ENCODE measurements at places on chromosomes 6 and 20.

GRCh38 chr6:146154197-146154596, 125.3 kb downstream of the GRM1 start:
- no peak for DNase-seq

DNA sequence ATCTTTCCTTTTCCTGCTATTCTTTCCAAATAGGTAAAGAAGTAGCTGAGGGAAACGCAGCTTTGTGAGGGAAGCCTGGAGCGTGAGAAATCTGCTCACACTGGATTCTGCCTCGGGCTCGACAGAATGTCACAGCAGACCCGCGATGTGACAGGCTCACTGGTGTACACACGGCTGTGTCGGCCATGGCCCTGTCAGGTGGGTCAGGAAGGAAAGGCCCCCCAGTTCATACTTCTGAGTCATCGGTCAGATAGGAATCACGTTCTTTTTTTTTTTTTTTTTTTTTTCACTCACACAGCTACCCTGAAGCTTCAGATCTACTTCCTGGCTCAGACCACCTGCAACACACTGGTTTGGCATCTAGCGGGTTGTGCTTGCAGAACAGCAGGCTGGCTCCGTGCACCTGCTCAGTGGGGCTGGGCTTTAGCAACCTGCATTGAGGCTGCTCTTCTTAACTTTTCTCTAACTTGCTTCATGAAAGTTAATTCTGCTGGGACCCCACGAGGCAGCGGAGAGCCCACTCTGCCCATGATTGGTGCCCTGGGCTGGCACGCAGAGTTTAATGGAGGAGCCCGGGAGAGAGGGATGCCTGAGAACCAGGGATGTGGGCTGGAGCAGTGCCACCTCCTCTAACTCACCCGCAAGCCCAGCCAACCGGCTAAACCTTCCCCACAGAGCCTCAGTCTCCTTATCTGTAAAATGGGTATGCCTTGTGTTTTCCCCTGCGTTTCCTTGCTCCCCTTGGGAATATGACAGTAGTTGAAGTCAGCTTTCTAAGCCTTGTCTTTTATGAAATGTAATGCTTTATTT, 61.5 kb upstream of the FNDC1 start:
- DNase-seq = peak; percentile 18

GRCh38 chr6:47162793-47163192, 120.7 kb upstream of the ADGRF1 start:
- no peak for DNase-seq

DNA sequence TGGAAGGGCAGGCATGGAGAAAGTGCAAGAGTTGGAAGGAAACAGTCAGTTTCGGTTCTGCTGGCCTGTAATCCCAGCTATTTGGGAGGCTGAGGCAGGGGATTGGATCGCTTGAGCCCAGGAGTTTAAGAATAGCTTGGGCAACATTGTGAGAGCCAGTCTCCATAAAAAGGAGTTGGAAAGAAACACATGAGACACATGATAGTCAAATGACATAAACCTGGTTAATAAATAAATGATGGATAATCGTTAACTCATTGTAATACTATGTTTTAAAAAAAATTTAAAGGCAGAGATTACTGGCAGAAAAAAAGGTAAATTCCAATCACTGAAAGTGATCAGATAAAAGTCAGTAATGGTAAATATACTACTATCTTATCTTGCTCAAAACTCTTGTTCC, 37.2 kb upstream of the PHACTR1 start:
- no peak for DNase-seq

DNA sequence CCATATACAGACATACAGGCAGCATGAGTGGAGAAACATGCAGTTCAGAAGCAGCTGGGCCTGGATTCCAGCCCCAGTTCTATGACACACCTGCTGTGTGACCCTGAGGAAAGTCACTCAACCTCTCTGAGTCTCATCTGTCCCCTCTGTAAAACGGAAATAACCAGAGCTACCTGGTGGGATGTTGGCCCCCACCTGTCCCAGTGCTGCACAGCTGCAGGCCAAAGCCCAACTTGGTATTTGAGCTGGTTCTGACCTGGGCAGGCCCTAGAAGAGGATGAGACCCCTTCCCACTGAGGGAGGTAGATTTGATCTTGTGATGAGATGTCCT, 55.5 kb downstream of the PPP1R16B start:
- DNase-seq = no peak

- DNase-seq = no peak
Measured at GRCh38 chr20:17100506-17100905, 126.3 kb upstream of the PCSK2 start.

DNA sequence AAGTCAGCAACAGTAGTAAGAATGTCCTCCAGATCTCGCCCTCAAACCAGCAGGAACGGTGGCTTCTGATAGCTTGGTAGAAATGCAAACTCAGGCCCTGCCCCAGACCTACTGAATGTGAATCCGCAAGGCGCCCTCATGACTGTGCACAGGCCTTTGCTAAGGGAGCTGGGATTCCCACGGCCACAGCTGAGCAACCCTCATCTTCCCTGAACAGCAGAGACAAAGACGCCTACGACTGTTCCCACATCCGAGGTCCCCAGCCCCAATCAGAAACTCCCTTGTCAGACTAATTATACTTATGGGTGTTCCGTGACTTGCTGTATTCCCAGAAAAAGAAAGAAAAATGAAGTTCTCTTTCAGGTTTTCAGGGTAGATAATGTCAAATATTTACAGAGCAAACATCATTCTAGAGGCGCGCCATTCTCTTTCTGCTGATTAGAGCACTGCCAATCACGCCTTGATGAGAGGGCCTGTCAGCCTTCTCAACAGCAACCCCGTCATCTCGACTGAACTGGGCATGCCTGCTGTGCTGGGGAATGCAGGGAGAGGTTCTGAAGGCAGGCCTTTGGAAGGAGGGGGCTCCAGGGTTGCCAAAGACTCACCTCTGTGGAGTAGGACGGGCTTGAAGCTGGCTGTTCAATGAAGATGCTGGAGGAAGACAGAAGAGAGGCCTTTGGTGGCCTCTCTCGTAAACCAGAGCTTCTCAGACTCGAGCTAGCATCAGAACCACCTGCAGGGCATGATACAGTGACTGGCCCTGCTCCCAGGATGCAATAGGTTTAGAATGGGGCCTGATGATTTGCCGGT, 79.9 kb downstream of the ZNF217 start:
- no peak for DNase-seq

DNA sequence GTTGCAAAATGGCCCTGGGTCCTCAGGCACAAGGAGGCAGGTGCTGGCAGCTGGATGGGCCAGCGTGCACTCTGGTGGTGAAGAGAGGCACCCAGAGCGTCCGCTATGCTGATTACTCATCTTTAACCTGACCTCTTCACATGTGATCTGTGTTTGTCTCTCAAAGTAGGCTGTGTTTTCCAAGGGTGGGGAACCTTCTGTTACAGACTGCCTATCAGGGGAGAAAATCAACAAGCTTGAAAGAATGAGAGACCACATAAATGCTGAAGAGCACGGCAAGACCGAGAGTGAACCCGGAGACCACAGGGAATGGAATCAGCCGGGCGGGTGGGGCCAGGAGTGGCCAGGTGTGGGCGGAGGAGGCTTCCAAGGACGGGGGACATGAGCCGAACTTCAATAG, 16.2 kb downstream of the BNIP5 start:
- DNase-seq = no peak

GRCh38 chr6:90466154-90466940, 120.5 kb downstream of the MAP3K7 start:
- DNase-seq = no peak

- no peak for DNase-seq
Measured at GRCh38 chr20:53227523-53227922, 255.4 kb downstream of the TSHZ2 start.

GRCh38 chr6:139337830-139338229, 36.6 kb downstream of the CITED2 start:
- DNase-seq = no peak

- DNase-seq = no peak
Measured at GRCh38 chr6:125781314-125781868, 9.4 kb upstream of the NCOA7 start.

- DNase-seq = no peak
Measured at GRCh38 chr6:34514593-34515472, 41.3 kb downstream of the SPDEF start.

DNA sequence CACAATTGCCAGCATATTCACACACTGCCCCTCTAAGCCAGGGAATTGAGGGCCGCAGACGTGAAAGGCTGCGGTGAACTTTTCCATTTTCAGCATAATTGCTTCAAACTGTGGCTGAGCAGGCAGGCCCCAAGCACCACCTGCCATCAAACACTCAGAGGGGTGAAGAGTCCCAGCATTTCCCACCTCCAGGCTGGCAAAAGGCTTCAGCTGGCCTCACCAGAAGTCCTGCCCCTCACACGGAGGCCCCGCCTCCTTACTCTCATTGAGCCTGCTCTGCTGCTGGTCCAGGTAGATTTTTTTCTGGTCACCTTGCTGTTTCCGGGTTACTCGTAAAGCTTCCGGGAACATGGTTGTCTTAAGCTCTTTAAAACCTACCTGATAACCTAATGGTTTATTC, 52.0 kb upstream of the PRELID3B start:
- DNase-seq = no peak

DNA sequence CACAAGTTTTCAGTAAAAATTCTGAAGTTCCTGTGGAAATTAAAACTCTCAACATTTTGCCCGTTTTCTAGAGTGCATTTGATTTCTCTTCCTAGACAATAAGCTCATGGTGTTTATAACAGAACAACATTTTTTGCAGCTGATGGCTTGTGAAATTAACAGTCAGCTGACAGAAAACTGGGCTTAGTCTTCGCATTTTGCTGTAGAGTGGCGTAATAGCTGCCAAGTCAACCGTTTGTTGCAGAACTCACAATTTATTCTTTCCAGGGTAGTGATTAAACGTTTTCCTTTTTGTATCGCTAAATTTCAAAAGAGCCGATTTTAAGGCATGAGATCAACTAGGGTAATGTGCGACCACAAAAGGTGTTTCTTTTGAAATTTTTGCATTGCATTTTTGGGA, 1.4 kb downstream of the SPO11 start:
- DNase-seq = no peak

DNA sequence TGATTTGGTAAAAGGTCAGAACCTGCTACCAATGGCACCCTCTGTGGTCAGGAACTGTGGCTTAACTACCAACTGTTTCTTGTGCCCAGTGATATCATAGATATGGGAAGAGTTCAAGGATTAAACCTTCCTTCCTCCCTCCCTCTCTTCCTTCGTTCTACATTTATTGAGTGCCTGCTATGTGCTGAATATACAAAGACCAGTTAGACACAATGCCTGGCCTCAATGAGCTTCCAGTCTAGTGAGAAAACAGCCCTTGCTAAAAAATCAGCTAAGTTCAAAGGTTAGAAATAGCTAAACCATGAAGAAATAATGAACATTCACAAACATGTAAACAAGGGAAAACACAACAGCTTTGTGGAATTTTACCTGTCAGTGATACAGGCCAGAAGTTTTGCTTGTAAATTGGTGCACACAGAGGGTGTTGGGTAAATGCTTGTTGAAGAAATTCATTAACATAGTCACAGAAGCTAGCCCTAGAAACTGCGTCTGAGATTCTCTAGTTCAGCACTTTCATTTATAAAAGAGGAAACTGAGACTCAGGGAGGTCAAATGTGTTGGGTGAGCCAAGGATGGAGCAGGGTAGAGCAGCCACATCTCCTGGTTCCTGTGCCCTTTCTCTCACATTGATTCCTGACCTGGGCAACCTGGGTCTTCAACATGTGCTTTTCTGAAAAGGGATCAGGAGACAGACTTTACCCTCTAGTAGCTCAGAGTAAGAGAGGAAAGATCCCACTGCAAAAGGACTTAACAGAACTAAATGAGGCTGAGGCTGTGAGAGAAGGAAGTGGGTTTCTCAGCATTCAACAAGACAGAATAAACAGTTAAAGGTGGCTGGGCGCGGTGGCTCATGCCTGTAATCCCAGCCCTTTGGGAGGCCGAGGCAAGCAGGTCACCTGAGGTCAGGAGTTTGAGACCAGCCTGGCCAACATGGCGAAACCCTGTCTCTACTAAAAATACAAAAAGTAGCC, 14.4 kb upstream of the FOXO3 start:
- DNase-seq = no peak

DNA sequence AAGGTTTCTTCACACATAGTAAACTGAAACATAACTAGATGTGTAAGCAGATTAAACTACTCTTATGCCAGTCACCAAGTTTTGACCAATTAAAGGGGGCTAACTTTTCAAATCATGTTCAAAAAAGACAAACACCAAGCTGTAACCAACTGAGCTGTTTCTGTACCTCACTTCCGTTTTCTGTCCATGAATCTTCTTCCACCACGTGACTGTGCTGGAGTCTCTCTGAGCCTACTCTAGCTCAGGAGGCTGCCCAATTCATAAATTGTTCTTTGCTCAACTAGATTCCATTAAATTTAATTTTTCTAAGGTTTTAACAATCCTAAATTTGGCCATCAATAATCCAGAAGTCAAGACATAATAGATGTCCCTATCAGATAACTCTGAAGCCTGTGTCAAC, 229.4 kb downstream of the FNDC1 start:
- no peak for DNase-seq

GRCh38 chr6:43746071-43746470, 23.9 kb upstream of the VEGFA start:
- no peak for DNase-seq

GRCh38 chr6:3108746-3109414, 9.6 kb upstream of the BPHL start:
- DNase-seq = no peak

GRCh38 chr6:36360241-36361054, 23.8 kb upstream of the BNIP5 start:
- peak; percentile 56 for DNase-seq

DNA sequence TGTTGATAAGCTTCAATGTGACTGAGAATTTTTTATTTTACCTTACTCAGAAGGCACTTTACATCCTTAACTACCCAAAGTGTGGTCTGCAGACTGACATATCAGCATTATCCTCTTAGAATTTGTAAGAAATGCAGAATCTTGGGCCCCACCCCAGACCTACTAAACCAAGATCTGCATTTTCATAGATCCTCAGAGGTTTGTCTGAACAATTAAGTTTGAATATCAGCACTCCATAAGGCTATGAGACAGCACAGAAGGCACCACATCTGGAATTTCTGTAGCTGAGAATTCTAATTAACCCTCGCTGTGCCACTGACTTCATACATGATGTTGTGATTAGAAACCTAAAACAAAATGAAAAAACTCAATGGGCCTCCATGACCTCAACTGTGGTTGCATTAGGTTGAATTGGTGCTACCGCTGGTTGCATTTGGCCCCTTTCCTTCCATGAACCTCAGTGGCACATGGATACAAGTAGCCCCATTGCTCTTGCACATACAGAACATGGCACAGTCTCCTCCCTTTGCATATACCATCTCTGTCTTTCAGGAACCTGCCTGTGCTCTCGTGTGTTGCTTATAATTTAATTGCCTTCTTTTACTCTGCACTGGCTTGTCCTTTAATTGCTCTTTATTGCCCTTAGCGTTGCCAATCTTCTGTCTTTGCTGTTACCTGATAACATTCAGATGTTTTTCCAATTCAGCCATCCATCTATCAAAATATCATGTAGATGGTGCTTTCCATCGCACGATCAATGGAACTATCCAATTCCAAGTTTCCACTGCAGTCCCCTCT, 13.4 kb downstream of the ENPP1 start:
- no peak for DNase-seq

DNA sequence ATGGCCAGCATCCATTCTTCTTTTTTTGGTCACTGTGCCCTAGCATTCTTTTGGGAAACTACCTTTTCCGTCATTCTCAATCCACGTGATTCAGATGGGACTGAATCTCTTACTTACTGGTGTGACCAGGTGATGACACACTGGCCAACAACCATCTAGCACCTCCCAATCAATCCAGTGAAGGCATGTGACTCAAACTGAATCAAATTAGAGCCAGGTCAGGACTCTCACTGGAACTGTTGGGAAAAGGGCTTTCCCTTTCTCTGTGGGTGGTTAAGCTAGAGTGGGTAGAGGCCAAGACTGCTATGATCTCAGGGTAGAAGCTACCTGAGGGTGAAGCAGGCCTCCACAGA, 36.2 kb upstream of the ZMYND8 start:
- DNase-seq = no peak

- DNase-seq = no peak
Measured at GRCh38 chr6:142926177-142926493, 18.8 kb downstream of the HIVEP2 start.
